ENCODE measurements at places on chromosomes 2 and 18. TPM values are rescaled to one million over a fixed set of nuclear protein-coding genes. Genes with fewer than 3 reads are reported as not detected.

- H3K4me1 ChIP-seq = peaks cover 21% of the 10 kb centered on the region
- DNase-seq = no peak
- H3K4me3 ChIP-seq = no peak overlapping the region
- no peaks in the 10 kb centered on the region for H3K27me3 ChIP-seq
Observed at GRCh38 chr2:39849982-39850526, 71.0 kb upstream of the THUMPD2 start.

GRCh38 chr2:9836074-9836473 is 7.2 kb upstream of the TAF1B start:
- H3K27me3 ChIP-seq = no peaks in the 10 kb centered on the region
- H3K36me3 ChIP-seq = no peaks in the 10 kb centered on the region
- no peak for DNase-seq
- H3K4me3 ChIP-seq = no peak overlapping the region

GRCh38 chr18:33201509-33201926 is 239.0 kb downstream of the CCDC178 start:
- H3K27ac ChIP-seq = no peak overlapping the region
- no peak overlapping the region for H3K4me3 ChIP-seq
- no peaks in the 10 kb centered on the region for H3K36me3 ChIP-seq
- DNase-seq = no peak

DNA sequence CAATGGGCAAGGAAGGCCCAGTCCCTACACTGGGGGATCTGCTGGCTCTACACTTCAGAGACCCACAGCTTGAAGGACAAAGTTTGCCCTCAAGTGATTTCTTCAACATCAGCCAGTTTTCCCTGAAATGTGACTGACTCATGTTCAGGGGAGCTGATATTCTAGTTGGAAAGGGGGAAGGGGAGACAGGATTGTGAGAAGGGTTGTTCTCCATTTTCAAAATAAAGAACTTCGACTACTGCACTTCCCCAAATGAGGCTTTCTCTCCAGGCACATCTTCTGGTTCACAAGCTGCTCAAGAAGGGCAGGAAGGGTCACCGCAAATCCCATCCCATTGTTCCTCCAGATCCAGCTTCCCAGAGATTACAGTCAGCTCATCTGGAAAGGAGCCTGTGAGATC is 117.6 kb downstream of the BCL2L11 start:
- no peaks in the 10 kb centered on the region for H3K36me3 ChIP-seq
- no peak overlapping the region for H3K27ac ChIP-seq
- no peak overlapping the region for H3K4me3 ChIP-seq
- H3K4me1 ChIP-seq = no peaks in the 10 kb centered on the region
- no peaks in the 10 kb centered on the region for H3K27me3 ChIP-seq

GRCh38 chr18:52160636-52161035 is 179.4 kb upstream of the DCC start:
- no peak for DNase-seq
- H3K27me3 ChIP-seq = no peaks in the 10 kb centered on the region
- no peak overlapping the region for H3K4me3 ChIP-seq

- H3K27me3 ChIP-seq = no peaks in the 10 kb centered on the region
- no peak overlapping the region for H3K27ac ChIP-seq
- no peak overlapping the region for H3K4me3 ChIP-seq
- H3K4me1 ChIP-seq = peaks cover 6% of the 10 kb centered on the region
Observed at GRCh38 chr2:40225670-40226210, 226.2 kb downstream of the SLC8A1 start.

The CD8B2 gene
- total RNA-seq = not detected

DNA sequence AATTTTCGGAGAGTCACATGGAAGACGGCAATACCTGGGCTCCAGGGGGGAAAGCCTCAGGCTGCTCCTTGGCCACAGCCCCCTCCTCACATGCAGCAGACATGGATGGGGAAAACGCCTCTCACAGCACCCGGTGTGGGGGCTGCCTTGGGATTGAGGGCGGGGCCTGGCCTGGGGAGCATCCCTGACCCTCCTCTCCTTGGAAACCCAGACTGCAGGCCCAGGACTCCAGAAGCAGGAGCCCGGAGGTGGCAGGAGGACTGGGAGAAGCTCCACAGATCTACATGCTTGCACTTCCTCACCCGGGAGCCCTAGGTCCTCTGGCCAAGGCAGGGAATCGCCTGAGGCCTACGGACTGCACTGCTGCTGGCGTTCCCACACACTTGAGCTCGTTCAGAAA is 12.1 kb upstream of the HES6 start:
- peaks cover 15% of the 10 kb centered on the region for H3K4me1 ChIP-seq
- H3K36me3 ChIP-seq = peaks cover 100% of the 10 kb centered on the region
- no peak for DNase-seq
- H3K27me3 ChIP-seq = no peaks in the 10 kb centered on the region
- no peak overlapping the region for H3K4me3 ChIP-seq
- H3K27ac ChIP-seq = no peak overlapping the region

DNA sequence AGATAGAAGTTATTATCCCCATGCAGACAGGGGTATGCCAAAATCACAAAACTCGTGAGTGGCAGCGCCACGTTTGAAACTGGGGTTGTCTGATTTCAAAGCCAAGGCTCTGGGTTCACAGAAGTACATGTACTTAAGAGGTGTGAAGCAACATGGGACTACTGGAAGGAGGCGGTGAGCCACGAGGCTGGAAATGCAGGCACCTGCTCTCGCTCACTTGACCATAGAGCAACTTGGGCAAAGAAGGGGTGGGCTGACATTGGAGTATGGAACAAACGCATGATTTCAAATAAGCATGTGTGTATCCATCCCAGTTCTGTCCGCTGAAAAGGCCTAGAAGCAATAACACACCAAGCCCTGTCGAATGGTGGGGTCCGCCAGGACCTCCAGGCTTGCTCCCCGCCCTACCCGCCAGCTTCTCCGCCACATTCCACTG is 593 bp upstream of the ACTR2 start:
- H3K36me3 ChIP-seq = no peaks in the 10 kb centered on the region
- H3K4me1 ChIP-seq = peaks cover 39% of the 10 kb centered on the region
- no peak for DNase-seq
- no peaks in the 10 kb centered on the region for H3K27me3 ChIP-seq
- H3K27ac ChIP-seq = peak overlapping the region; percentile 100

DNA sequence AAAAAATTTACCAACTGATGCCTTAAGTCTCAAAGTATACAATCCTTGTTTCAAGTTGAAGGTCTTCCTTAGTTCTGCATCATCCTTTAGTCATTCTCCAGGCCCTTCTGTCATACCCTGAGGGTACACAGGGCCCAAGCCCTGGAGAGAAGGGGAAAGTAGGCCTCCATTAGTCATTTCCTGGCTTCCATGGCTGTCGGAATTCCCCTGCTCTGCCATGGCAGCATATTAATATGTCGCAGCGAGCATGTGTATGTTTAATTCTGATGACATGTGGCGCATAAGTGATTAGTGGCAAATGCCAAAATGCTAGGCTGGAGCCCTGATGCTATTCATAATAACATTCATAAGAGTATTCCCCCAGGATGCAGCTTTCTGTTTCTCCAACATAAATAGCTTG is 22.1 kb downstream of the GPR39 start:
- no peak for DNase-seq
- no peak overlapping the region for H3K4me3 ChIP-seq
- H3K4me1 ChIP-seq = peaks cover 3% of the 10 kb centered on the region
- H3K27ac ChIP-seq = no peak overlapping the region
- H3K36me3 ChIP-seq = no peaks in the 10 kb centered on the region
- no peaks in the 10 kb centered on the region for H3K27me3 ChIP-seq

DNA sequence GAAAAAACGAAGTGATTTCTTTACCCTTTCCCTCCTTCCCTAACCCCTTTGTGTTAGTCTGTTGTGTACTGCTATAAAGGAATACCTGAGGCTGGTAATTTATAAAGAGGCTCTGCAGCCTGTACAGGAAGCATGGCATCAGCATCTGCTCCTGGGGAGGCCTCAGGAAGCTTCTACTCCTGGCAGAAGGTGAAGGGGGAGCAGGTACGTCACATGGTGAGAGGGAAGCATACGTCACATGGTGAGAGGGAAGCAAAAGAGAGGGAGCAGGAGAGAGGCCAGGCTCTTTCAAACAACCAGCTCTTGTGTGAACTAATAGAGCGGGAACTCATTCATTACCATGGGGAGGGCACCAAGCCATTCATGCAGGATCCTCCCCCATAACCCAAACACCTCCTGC is 126.2 kb downstream of the CAPN13 start:
- no peaks in the 10 kb centered on the region for H3K4me1 ChIP-seq
- H3K4me3 ChIP-seq = no peak overlapping the region
- DNase-seq = no peak
- H3K27me3 ChIP-seq = no peaks in the 10 kb centered on the region
- H3K27ac ChIP-seq = no peak overlapping the region

DNA sequence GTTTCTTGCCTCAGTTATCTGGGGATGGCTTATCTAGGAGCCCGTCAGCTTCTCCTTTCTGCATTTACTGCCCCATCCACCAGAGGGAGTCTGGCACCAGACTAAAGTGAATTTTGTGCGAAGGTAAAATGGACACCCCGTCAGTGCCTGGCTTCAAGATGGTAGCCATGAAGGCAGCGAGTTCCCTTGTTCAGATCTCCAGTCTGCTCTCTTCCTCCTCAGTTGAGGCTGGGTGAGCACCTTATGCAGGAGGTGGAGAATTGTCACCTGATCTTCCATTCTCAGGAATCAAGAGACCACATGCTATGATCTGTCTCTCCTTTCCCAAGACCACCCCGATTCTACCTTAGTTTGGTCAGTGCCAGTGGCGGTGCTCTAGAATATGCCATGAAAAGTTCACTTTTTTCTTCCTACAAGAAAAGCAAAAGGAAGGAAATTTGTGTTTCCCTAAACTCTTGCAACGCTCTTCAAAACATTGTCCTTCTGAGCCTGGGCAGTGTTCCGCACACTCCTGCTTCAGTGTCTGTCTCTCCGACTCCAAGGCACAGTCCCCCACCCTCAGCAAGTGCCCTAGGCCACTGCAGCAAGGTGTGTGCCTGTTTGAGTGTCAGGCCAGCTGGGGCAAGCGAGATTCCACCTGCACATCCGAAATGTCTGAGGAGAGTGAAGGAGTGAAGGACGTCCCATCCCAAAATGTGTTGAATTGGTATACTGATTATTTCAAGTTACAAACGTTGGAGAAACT is 168.6 kb downstream of the SS18 start:
- no peak overlapping the region for H3K27ac ChIP-seq
- peak; percentile 21 for DNase-seq
- no peaks in the 10 kb centered on the region for H3K36me3 ChIP-seq
- H3K4me3 ChIP-seq = no peak overlapping the region
- H3K4me1 ChIP-seq = peaks cover 7% of the 10 kb centered on the region

The MDH1 gene
- 79.9 TPM for total RNA-seq

- H3K27ac ChIP-seq = peak overlapping the region; percentile 85
- no peak for DNase-seq
- H3K4me1 ChIP-seq = peaks cover 33% of the 10 kb centered on the region
- H3K4me3 ChIP-seq = no peak overlapping the region
- H3K27me3 ChIP-seq = no peaks in the 10 kb centered on the region
Observed at GRCh38 chr18:58268849-58269248, 224.8 kb downstream of the NEDD4L start.

GRCh38 chr2:8312861-8313830 is 368.7 kb upstream of the ID2 start:
- H3K4me1 ChIP-seq = peaks cover 4% of the 10 kb centered on the region
- H3K27me3 ChIP-seq = no peaks in the 10 kb centered on the region
- H3K4me3 ChIP-seq = no peak overlapping the region
- no peak overlapping the region for H3K27ac ChIP-seq

GRCh38 chr18:27789406-27789805 is 387.5 kb downstream of the CDH2 start:
- no peak overlapping the region for H3K4me3 ChIP-seq
- no peaks in the 10 kb centered on the region for H3K27me3 ChIP-seq

GRCh38 chr2:175624785-175625184 is 377.3 kb downstream of the LNPK start:
- H3K4me1 ChIP-seq = no peaks in the 10 kb centered on the region
- no peaks in the 10 kb centered on the region for H3K36me3 ChIP-seq
- no peaks in the 10 kb centered on the region for H3K27me3 ChIP-seq
